H7 (cell line): ENCODE measurements at places on chromosomes 12 and 14.

- DNase-seq, result no peak
These were observed 199.6 kb downstream of the BCL11B start for GRCh38 chr14:99072433-99072832.

GRCh38 chr12:93582351-93582750 is 9.9 kb downstream of the SOCS2 start:
- DNase-seq, result no peak

- DNase-seq, result no peak
These were observed 14.0 kb downstream of the CCND2 start for GRCh38 chr12:4287325-4288211.

- DNase-seq, result no peak
These were observed 72.2 kb downstream of the TGFB3 start for GRCh38 chr14:75909630-75910029.

DNA sequence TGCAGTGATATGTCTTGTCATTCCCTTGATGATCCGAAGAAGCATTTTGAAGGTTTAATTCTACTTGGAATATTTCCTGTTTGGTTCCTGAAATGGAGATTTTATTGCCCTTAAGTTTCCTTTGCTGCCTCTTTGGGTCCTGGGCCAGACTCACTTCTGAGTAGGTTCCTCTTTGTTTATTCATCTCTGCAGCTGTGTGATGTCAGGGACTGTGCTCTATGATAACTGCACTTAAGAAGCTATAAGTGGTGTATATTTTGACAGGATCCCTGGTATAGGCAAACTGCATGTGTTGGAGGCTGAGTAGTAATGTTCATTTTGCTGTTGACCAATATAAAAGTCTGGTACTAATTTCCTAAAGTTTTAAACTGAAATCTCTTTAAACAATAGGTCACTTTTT is at the start of gene KLRC4:
TSS of gene KLRC4 (minus strand) at position 366 of the 400 bp plus-strand sequence. CDS start at position 184, 182 bp downstream.
- DNase-seq, result no peak

DNA sequence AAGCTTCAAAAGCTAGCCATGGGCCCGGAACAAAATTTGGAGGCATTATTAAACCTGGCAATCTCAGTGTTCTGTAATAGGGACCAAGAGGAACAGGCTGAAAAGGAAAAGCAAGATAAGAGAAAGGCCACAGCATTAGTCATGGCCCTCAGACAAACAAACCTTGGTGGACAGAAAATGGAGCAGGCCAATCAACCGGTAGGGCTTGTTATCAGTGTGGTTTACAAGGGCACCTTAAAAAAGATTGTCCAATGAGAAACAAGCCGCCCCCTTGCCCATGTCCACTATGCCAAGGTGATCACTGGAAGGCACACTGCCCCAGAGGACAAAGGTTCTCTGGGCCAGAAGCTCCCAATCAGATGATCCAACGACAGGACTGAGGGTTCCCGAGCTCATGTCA is 653.9 kb upstream of the TMEM132C start:
- DNase-seq, result no peak

- peak; percentile 93 for DNase-seq
These were observed 45.9 kb downstream of the NOC4L start for GRCh38 chr12:132190012-132190755.

DNA sequence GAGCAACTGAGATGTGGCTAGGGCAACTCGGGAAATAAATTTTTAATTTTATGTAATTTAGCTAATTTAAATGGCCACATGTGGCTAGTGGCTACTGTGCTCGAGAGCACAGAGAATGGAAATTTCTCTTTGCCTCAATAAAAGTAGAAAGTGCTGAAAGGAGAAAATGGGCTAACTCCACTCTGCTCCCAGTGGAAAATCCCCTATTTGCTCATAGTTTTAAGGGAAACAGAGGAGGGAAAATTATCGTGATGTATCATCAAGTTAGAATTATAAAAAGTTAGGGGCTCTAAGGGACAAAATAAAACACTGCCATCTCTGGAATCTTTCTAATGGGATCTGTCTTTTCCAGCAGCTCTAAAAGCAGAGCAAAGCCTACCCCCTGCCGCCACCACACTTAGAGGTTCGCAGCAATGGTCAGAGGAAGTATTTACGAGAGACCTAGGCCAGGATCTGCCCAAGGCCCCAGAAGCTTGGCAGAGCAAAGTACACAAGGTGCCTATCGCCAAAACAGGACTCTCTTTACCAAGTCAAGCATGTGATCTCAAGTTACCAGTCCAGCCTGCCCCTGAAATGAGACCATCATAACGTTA is 220.7 kb downstream of the PPM1H start:
- no peak for DNase-seq

DNA sequence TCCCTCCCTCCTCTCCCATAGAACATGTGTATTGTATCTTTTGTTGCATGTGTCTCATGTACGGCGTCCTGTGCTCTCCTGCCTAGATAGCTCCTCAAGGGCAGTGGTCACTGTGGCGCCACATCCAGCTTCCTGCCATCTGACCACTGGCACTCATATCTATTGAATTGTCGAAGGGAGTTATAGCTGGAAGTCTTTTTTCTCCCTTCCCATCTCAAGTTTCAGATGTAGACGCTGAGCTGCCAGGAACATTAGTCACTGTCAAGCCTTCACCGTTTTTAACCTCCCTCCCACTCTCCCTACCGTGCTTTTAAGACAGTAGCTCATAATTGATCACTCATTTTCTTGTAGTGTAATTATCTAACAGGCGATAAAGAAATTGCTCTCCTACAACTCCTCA is 33.0 kb downstream of the MTHFD1 start:
- no peak for DNase-seq

GRCh38 chr14:20680843-20681347 is 3.5 kb upstream of the RNASE4 start:
- DNase-seq, result no peak

- peak; percentile 31 for DNase-seq
These were observed 58.1 kb upstream of the DHRS4 start for GRCh38 chr14:23895480-23895879.

- DNase-seq, result no peak
These were observed 71.9 kb downstream of the RESF1 start for GRCh38 chr12:32031109-32031508.

- no peak for DNase-seq
These were observed 38.1 kb upstream of the TRAF3 start for GRCh38 chr14:102739190-102739469.

GRCh38 chr12:32903763-32904162 is 7.2 kb upstream of the PKP2 start:
- no peak for DNase-seq

GRCh38 chr12:119258556-119258955 is 76.0 kb upstream of the CCDC60 start:
- no peak for DNase-seq

DNA sequence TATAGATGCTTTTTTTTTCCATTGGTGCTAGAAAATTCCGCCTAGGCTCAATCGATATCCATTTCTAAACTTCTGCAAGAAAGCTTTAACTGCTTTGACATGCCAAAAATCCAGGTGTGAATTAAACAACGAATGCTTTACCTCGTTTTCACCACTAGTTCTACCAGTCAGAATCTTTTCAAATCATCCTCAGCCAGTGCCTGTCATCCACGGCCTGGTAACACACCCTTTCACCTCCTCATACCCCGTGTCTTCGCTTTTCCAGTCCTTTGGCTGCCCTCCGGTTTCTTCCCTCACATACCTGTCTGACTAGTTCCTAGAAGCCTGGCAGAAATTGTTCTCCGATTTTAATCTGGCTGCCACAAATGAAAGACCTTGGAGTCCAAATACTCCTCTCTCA is 1.4 kb upstream of the PHC1 start:
- peak; percentile 58 for DNase-seq

- no peak for DNase-seq
These were observed 255.7 kb upstream of the TMPO start for GRCh38 chr12:98259693-98260092.

- DNase-seq, result no peak
These were observed 18.6 kb downstream of the TBK1 start for GRCh38 chr12:64470495-64470894.

GRCh38 chr14:95489214-95490137 is 27.0 kb downstream of the SYNE3 start:
- no peak for DNase-seq

DNA sequence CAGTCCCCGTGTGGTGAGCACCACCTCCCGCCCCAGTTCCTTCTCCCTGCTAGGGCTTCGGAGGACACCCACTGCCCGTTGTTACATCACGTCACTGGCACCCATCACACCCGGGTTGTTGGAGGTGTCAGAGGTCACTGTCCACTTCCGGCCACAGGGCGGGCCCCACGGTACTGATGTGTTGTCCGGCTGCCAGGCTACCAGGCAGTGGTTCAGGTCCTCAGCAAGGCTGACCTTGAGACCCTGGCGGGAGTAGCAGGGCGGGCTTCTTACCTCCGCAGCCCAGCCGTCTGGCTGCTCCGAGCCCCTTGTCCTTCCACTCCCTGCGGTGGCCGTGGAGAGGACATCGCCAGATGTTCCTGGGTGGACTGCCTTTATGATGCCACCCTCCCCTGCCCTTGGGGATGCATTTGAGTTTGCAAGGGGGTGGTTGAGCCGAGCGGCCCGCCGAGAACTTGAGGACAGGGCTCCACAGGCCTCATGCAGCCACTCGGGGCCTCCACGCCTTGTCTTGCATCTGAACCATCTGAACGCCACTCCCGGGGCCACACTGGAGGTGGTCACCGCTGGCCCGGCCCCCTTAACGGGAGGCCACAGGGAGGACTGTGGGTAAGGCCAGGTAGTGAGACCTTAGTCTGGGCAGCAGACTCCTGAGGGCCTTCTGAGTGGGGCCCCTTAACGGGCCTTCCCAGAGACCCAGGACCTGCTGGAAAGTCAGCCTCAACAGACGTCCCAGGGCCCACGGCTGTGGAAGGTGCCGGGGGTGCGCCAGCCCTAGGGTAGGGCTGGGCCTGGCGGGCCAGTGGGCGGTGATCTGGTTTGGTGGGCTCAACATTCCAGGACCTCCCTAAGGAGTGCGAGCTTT is 27.1 kb upstream of the PLD4 start:
- peak; percentile 61 for DNase-seq

- DNase-seq, result peak; percentile 66
These were observed 6.6 kb downstream of the ZNF219 start for GRCh38 chr14:21091821-21092272.

DNA sequence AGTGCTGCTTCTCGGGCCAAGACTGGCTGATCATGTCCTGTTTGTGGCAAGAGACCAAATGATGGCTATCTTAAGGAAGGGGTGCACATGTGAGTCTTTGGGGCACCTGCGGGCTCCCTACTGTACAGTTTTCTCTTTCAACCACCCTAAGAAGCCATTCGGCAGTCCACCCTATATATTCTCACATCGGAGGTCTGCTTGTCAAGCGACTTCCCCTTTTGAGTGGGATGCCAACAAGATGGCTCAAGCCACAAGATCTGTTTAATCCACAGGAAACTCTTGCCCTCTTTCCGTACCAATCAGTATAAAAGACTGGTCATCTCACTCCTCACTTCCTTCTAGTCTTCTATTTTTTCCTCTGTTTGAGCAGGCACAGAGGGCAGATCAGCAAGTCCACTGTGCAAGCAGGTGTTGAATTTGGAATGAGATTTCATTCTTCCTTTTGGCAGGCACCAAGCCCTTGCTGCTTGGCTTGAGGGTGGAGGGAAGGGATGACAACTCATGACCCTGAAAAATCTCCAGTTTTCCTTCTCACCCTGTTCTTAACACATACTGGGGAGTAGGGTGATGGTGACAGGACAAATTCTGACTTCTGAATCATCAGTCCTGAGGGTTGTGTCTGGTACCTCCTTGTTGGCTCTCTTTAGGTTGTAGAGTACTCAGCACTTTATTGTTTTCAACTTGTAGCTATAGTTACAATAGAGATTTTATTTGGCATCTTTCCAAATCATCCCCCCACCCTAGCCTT is 17.6 kb downstream of the LACRT start:
- DNase-seq, result no peak
